ENCODE measurements at places on chromosomes 3 and 15.

- no peak for DNase-seq
Measured at GRCh38 chr3:188319569-188319968, 165.6 kb downstream of the LPP start.

- DNase-seq = no peak
Measured at GRCh38 chr15:29988701-29989100, 94.1 kb upstream of the GOLGA8J start.

- no peak for DNase-seq
Measured at GRCh38 chr15:86588413-86588812, 508.7 kb downstream of the AGBL1 start.

- DNase-seq = no peak
Measured at GRCh38 chr3:82927309-82928253, 1166.1 kb upstream of the GBE1 start.

GRCh38 chr3:19348941-19349564 is 200.7 kb downstream of the KCNH8 start:
- peak; percentile 30 for DNase-seq

DNA sequence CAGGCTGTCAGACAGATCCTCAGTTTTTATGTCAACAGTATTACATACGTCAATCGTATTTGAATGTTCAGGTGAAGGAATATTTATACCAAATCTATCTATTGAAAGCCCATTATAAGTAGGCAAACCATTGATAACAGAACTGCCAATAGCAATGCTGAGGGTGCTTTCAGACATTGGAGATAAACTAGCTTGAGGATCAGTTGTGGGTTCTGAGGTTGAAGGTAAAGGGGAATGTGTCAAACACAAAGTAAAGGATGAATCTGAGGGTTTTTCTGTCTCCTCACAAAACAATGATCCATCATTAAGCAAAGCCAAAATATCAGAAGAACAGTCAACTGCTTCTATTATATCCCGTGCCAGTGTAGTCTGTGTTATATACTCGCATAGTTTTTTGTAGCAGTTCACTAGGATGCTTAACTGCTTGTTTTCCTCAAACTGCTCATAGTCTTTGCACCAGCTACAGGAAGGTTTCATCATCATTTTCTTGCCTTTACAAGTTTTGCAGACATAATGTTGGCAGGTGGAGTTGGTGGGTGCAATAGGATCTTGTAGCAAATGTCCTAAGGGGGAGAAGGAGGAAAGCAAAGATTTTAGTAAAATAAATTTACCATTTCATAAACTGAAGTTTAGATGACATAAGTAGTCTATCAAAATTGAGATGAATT is 43.8 kb downstream of the MSL2 start:
- no peak for DNase-seq

DNA sequence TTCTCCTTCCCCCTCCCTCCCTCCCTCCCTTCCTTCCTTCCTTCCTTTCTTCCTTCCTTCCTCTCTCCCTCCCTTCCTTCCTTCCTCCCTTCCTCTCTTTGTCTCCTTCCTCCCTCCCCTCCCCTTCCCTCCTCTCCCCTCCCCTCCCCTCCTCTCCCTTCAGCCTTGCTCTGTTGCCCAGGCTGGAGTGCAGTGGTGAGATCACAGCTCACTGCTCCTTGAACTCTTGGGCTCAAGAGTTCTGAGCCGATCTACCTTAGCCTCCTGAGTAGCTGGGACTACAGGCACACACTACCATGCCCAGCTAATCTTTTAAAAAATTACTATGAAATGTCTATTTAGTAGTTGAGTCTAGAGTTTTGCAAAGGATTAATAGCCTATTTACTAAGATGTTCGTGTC is 32.2 kb downstream of the SQOR start:
- DNase-seq = no peak

DNA sequence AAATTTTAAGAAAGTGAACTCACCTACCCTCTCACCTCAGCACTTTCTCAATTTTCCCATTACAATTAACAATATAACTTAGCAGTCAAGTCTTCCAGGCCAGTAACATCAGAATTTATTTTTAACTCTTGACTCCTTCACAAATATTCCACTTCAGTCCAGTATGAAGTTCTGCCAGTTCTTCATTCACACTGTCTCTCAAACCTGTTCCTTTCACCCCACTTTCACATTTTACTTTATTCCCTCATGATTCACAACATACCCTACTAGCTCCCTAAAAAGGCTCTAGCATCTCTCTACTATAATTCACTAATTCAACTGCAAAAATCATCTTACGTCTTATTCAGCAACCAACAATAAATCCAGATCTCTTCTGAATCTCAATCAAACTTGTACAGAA is 3.8 kb downstream of the GSK3B start:
- DNase-seq = peak; percentile 15

All from erythroblast (primary cell).